ENCODE measurements at places on chromosomes 16 and 17.

DNA sequence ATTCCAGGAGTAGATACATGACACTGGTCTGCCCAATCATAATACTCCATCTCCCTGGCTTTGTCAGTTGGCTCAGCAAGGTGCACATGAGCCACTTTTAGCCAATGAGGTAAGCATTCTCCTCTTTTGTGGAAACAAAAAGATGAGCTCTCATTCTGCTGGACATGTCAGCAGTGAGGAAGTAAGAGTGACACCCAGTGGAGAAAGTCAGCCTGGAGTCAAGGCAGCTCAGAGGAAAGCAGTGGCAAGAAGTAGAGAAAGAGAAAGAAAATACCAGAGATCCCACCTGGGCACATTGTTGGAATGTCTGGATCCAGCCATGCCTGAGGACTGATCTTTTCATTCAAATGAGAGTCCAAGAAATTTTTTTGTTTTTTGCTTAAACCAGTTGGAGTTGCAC is 496.9 kb upstream of the C16orf82 start:
- DNase-seq, result no peak

GRCh38 chr17:79997011-79997660 is 38.5 kb downstream of the TBC1D16 start:
- no peak for DNase-seq

- DNase-seq, result no peak
Observed at GRCh38 chr16:68003031-68003430, 3.7 kb upstream of the DPEP2 start.

DNA sequence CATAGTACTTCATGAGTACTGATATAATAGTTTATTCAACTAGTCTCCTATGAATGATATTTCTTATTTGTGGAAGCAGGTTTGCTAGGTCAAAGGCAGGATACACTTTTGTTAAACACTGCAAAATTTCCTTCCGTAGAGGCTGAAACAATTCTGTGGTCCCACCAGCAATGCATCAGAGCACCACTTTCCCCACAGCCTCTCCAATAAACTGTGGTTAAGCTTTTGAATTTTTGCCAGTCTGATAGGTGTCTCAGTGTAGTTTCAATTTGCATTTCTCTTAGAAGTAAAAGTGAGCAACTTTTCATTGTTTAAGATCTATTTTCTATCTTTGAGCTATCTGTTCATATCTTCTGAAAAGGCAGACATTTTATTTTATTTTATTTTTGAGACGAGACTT is 36.4 kb upstream of the CORO6 start:
- no peak for DNase-seq

DNA sequence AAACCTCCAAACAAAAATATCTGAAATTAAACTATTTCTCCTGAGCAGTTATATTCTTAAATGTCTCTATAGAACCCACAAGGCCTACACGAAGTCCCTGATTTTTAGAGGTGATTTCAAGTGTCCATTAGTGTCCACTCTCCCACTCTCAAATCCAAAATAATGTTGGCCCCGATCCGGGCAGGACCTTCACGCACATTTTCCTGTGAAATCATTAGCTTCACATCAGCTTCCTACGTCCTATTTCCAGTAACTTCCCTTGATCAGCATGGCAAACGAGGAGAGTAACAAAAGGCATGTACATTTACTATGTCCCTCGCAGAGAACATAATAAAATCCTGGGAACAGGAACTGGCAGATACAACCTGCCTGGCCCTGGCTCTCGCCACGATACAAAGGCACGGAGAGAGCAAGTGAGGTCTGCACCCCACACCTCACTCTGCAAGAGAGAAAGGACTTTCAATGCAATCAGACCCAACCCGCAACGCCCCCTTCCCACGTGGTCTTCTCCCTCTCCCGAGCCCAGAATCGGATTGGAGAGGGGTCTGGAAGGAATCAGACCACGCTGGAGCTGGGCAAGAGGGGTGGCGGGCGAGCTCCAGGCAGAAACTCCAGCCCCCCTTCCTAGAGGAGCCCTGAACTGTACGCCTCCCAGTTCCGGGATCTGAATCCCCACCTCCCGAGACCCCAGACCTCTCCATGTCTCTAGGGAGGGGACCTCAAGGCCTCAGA is 17.5 kb upstream of the C17orf78 start:
- peak; percentile 52 for DNase-seq

DNA sequence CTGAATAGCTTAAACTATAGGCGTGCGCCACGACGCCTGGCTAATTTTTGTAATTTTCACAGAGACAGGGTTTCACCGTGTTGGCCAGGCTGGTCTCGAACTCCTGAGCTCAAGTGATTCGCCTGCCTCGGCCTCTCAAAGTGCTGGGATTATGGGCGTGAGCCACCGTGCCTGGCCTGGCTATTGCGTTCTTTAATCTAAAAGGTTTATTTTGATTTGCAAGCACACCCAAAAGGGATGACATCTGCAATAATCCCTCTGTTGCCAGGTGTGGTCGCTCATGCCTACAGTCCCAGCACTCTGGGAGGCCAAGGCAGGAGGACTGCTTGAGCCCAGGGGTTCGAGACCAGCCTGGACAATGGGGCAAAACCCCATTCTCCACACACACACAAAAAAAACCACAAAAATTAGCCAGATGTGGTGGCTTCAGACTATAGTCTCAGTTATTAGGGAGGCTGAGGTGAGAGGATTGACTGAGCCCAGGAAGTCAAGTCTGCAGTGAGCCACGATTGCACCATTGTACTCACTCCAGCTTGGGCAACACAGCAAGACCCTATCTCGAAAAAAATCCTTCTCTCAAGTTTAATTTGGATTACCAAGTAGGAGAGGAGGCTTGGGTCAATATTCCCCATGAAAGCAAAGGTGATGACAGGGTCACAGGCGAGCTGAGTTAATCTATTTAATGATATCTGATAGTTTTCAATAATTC is 144.1 kb downstream of the PARN start:
- no peak for DNase-seq

DNA sequence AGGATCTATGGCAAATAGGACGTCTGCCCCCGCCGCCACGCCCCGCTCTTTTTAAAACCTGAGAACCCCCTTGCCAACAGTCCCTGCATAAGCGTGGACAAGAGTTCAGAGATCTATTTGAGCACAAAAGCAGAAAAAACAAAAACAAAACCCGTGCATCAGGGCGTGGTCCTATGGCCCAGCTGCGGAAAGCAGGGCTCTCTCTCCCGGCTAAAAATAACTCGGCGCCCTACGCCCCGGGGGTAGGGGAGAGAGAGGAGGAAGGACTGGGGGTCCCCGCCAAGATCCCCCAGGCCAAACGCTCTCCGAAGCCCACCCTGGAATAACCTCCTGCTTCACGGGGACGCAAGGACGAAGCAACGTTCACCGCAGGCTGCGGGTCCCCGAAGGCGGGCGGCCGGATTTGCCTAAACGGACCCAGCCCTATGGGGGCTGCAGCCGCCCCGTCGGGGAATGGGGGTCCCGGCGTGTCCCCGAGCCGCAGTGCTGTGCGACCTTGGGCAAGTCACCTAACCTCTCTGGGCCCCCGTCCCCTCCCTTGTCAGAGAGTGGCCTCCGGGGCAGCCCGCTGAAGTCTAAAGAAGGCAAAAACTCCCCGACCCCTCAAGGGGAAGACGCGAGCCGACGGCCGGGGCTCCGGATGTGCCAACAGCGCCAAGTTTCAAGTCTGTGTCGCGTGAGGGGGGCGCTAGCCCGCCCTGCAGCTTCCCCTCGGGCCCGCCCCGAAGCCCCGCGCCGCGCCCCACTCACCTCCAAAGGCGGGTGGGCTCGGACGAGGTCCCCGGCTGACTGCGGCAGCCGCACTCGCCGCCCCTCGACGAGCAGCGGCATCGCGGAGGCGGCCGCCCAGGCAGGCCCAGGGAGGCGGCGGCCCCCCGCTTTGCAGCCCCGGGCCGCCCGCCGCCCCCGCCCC is 477 bp downstream of the NTAN1 start:
- no peak for DNase-seq

- DNase-seq, result no peak
Observed at GRCh38 chr17:51527225-51527982, 267.1 kb downstream of the UTP18 start.

GRCh38 chr16:18800775-18801144 is 589 bp downstream of the ARL6IP1 start:
- DNase-seq, result peak; percentile 30

GRCh38 chr17:2400474-2400866 is 390 bp downstream of the MNT start:
- no peak for DNase-seq

GRCh38 chr17:17028059-17028877 is 14.0 kb upstream of the MPRIP start:
- DNase-seq, result no peak

All from anterior cingulate cortex (tissue), 58 donors.